ENCODE measurements at places on chromosomes 5 and 9. TPM values are rescaled to one million over a fixed set of nuclear protein-coding genes. Genes with fewer than 3 reads are reported as not detected.
A peak's percentile ranks its signal among the peaks of the same experiment; 100 is the strongest.

- DNase-seq: no peak
These were observed 119.3 kb upstream of the DPYSL3 start for GRCh38 chr5:147629196-147629595.

DNA sequence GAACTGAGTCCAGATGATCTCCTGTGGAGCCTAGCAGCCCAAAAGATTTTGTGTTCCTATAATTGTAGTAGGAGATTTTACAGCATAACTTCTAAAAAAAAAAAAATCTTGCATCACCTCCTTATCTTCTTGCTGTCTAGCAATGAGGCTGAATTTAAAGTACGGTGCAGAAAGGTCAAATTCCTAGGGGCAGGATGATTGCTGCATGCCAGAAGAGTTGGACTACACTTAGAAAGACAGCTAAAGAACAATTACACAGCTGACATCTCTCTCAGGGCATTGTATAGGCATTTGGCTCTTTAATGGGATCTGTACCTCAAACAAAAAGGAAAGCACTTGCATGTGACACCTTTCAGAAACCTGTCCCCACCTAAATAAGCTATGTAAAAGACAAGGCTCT is 443.2 kb downstream of the HCN1 start:
- no peak for DNase-seq

Gene LVRN
- total RNA-seq: not detected

DNA sequence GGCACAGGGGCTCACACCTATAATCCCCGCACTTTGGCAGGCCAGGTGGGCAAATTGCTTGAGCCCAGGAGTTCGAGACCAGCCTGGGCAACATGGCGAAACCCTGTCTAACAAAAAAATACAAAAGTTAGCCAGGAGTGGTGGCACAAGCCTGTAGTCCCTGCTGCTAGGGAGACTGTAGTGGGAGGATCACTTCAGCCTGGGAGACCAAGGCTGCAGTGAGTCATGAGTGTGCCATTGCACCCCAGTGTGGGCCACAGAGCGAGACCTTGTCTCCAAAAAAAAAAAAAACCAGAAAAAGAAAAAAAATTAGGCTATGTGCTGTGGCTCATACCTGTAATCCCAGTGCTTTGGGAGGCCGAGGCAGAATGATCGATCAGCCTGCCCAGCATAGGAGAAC is 58.5 kb upstream of the EIF4EBP3 start:
- DNase-seq: no peak

DNA sequence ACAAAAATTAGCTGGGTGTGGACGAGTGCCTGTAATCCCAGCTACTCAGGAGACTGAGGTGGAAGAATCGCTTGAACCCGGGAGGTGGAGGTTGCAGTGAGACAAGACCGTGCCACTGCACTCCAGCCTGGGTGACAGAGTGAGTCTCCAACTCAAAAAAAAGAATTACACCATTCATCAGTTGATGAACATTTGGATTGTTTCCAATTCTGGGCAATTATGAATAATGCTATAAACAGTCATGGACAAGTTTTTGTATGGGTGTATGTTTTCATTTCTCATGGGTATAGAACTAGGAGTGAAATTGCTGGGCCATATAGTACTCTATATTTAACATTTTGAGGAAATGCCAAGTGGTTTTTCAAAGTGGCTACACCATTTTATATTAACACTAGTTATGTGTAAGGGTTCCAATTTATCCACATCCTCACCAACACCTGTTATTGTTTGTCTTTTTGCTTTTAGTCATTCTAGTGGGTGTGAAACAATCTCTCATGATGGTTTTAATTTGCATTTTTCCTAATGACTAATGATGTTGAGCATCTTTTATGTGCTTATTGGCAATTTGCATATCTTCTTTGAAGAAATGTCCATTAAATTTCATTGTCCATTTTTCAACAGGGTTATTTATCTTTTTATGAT is 9.0 kb upstream of the CCDC125 start:
- DNase-seq: no peak

- no peak for DNase-seq
These were observed 26.9 kb downstream of the UIMC1 start for GRCh38 chr5:176979669-176980068.

Gene PARP8
- 136 TPM for total RNA-seq

DNA sequence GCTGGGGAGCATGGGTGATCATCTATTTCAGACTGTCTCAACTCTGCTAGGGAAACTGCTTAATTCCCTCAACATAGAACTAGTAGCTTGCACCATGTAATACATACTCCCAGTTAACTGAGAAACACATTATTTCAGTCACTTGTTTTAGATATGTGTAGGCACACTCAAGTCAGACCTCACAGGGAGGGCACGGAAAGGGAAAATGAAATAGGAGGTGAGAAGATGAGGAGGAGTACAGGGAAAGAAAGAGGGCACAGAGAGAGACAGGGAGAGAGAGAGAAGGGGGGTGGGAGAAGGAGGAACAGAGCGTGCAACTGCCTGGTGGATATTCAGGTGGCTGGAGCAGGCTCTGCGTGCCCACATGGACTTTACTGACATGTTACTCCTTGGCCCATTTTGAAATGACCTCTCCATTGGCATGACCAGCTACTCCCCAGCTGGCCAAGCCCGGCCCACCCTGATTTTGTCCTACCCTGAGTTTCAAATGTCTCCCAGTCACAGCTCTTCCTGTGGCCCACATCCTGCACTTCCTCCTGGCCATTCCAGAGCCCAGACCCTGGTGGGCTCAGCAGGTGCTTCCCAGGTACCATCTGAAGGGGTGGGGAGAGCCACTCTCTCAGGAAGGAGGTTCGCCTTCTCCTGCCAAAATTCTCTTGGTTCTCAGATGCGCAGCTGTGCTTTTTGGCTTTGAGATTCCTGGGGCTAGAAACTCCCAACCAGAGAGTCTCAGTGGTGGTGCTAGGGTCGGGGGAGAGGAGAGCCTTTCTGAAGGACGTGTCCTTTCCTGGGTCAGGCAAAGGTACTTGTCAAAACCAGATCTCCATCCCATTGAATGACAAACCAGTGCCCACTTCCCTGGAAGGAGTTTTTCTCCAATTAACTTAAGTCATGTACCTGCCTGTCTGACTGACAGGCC is 229.4 kb downstream of the FSTL4 start:
- no peak for DNase-seq

Gene GLRA1
- total RNA-seq: not detected

Gene SOHLH1
- not detected for total RNA-seq

GRCh38 chr5:129460936-129461710 is 1.0 kb downstream of the ADAMTS19 start:
- no peak for DNase-seq

- DNase-seq: peak; percentile 3
These were observed 224.0 kb downstream of the GAS1 start for GRCh38 chr9:86723346-86723745.

Gene LCN10
- total RNA-seq: 1.8 TPM

DNA sequence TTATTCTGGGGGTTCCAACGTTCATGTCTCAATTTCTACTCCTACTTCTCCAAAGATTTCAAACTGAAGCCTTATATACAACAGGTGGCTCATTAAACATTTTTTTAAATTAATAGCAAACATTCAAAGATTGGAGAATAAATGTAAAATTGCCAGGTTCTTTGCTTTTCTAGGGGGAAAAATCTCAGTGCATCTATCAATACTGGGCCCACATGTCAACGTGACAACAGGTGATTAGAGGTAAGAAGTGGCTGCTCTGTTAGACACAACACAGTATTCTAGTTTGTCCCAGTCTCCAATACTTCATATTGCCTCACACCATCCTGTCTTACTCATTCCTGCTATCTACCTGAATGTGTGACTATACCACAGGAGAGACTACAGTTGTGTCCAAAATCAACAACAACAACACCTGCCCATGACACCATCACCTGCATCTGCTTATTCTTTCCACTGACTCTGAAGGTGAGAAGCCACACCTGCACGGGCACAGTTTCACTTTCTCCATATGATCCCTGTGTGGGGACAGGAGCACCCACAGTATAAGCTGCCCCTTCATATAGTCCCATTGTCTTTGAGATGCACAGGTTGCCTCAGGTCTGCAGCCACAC is 110.2 kb downstream of the LHFPL2 start:
- DNase-seq: no peak

Gene ROPN1L
- total RNA-seq: 0.76 TPM

Gene IRF1
- 580 TPM for total RNA-seq

- no peak for DNase-seq
These were observed 36.4 kb downstream of the ETF1 start for GRCh38 chr5:138506370-138507306.

- no peak for DNase-seq
These were observed 511.3 kb upstream of the PAPPA start for GRCh38 chr9:115642285-115642684.

Gene RANBP17
- total RNA-seq: 0.62 TPM

- DNase-seq: no peak
These were observed 7.4 kb downstream of the MEF2C start for GRCh38 chr5:88875341-88876234.

GRCh38 chr5:142427529-142427928 is 102.7 kb upstream of the SPRY4 start:
- DNase-seq: no peak

Gene LCNL1
- 0.72 TPM for total RNA-seq

DNA sequence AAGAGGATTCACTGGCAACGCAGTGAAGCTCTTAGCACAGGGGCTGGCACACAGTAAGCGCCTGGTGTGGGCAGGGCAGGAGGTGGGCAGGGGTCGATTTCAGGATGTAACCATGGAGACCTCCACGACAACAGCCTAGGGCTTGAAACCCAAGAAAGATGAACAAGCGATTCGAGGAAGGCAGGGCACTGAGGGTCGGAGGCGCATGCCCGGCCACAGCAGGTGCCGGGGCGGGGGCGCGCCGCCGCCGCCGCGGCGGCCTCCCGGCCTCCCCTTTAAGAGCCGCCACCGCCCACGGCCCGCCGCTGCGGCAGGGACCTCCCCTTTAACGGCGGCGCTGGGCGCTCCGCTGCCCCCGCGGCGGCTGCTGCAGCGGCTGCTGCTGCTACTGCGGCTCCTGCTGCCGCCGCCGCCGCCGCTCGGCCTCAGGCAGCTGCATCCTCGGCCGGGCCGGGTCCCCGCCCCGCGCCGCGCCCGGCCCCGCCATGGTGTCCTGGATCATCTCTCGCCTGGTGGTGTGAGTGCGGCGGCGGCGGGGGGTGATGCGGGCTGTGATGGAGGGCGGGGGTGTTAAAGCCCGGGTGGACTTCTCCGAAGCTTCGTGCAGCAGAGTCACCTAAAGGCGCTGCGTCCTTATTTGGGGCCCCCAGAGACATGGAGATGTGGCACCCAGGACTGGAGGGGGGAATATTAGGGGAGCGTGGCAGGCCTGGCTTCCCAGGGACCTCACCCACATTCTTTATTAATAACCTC is at the start of gene REEP2:
REEP2 (plus strand) TSS at position 334 of the 753 bp plus-strand sequence; CDS start at position 486, 152 bp downstream.
- DNase-seq: no peak

Gene RABEPK
- 15.6 TPM for total RNA-seq

DNA sequence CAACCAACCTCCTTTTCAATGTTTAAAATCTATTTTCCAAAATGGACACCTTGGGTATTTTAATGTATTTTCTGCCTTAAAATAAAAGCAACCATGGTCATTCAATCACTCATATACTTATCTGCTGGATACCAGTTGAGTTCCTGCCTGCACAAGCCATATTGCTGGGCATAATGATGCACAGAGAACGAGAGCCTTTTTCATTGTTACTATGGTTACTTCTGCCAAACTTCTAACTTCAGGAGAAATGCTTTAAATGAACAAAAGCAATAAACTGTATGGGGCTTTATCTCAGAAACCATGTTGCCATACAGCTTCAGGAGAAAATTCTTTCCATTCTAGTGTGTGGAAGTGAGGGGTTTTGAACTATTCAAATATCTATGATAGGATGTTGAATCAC is 269.5 kb downstream of the GABRB2 start:
- DNase-seq: no peak

Gene NELFB
- total RNA-seq: 62.2 TPM

DNA sequence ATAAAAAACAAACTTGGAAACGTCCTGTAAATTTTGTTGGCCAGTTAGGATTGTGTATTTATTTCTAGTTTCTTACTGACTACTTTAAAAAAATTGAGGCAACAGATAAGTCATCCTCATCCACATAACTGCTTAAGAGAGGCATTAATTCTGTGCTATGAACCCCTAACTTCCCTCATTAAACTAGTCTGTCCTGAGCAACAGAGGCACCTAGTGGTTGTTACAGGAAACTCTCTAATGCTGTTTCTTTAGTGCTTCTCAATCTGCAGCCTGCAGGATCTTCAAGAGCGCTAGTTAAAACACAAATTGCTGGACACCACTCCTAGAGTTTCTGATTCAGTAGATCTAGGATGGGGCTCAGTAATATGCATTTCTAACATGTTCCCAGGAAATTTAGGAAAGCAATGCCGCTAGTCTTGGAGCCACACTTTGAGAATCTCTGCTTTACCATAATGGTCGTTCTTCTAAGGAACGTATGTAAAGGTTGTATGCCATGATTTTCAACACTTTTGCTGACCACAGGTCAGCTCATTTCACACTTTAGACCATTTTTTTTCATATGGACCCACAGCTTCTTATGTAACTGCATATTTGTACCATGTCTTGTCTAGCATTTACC is 410.1 kb upstream of the SMARCA2 start:
- DNase-seq: no peak

Gene PCDHA5
- not detected for total RNA-seq

DNA sequence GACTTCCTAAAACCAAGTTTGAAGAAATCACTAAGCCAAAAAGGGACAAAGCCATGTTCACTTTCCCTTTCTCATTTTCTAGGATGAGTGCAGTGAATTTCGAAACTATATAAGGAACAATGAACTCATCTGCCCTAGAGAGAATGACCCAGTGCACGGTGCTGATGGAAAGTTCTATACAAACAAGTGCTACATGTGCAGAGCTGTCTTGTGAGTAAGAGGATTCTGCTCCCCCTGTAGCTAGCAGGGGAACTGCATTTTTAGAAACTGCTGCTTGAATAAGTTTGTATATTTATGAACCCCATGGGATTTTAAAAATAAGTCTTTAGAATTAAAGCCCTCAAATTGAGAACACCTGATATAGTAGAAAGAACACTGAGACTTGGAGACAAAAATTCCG is 42.7 kb upstream of the SPINK14 start:
- no peak for DNase-seq

Gene HINT2
- total RNA-seq: 15.4 TPM

Gene FANCG
- total RNA-seq: 30.7 TPM

GRCh38 chr5:82987188-82987587 is 90.0 kb downstream of the TMEM167A start:
- DNase-seq: no peak

DNA sequence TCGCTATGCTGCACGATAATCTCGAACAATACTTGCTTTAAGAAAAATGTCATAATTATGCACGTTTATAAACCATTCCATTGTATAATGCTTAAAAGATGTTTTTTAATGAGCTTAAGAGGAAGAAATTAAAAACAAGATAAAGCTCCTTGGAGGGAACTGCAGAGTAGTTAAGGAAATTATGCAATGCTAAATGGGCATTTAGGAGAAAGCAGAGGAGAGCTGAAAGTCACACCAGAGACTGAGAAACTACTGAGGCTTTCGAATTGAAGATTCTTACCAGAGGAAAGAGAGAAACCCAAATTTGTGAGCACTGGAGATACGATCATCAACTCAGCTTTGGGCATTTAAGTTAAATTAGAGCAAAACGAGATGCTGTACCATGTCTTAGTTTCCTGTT is 119.4 kb downstream of the CDH10 start:
- DNase-seq: no peak

Gene GZMA
- total RNA-seq: 39.5 TPM

GRCh38 chr5:15387931-15388524 is 112.0 kb upstream of the FBXL7 start:
- DNase-seq: no peak

GRCh38 chr9:134162926-134163370 is 1.4 kb downstream of the RNU6ATAC start:
- no peak for DNase-seq

GRCh38 chr9:120481846-120482245 is 98.1 kb downstream of the CDK5RAP2 start:
- DNase-seq: no peak

GRCh38 chr9:34139477-34140146 is 13.1 kb upstream of the DCAF12 start:
- DNase-seq: no peak
